ENCODE measurements at places on chromosomes 16 and 17.

DNA sequence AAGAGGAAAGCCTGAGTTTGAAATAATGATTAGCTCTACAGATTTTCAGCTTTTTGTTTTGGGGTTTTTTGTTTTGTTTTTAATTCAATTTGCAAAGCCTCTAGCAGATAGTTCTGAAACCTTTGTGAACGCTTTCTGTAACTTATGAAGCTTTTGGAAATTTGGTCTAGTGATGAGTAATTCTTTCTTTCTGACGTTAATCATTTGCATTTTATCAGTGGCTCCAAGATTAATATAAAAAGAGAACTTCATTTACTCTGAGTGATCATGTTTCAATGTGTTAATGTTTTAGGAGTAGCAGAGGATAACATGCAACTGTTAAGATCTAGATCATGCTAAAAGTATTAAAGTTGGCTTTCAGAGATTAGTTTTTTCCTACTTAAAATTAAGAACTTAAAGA is 160.3 kb upstream of the TBX2 start:
- DNase-seq: no peak

GRCh38 chr17:35521150-35521549 is 16.3 kb downstream of the SLFN12L start:
- DNase-seq: no peak

GRCh38 chr17:29136998-29137730 is 43.0 kb downstream of the MYO18A start:
- DNase-seq: no peak

DNA sequence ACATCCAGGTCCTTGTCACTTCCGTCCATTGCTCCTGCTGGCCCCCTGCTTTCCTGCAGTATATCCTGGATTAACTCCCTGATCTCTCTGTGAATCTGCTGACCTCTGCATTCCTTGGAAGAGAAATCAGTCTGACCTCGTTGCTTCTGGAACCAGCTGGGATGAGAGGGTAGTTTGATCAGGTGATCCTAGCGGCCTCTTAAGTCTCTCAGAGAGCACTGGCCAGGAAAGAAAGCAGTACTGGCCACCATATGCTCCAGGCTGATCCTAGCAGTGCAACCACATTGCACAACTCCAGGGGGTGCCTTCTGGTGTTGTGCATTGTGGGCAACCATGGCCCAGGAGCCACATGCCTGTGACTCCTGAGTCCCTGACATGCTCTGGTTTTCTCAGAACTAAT is 79.2 kb downstream of the ARHGAP23 start:
- no peak for DNase-seq

GRCh38 chr16:4465977-4466779 is 8.2 kb downstream of the NMRAL1 start:
- peak; percentile 74 for DNase-seq

GRCh38 chr17:40283662-40284061 is 4.0 kb upstream of the CDC6 start:
- DNase-seq: no peak

- DNase-seq: no peak
These were observed 548.9 kb upstream of the CDH8 start for GRCh38 chr16:62585041-62585545.

GRCh38 chr16:54878301-54878700 is 52.4 kb upstream of the IRX5 start:
- no peak for DNase-seq

DNA sequence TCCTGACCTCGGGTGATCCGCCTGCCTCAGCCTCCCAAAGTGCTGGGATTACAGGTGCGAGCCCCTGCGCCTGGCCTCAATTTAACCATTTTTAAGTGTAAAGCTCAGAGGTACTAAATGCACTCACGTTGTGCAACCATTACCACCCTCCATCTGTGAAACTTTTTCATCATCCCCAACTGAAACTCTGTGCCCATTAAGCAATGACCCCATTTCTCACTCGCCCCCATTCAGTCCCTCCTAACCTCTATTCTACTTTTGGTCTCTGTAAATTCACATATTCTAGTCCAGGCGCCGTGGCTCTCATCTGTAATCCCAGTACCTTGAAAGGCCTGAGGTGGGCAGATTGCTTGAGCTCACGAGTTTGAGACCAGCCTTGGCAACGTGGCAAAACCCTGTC is 8.3 kb upstream of the SPNS3 start:
- no peak for DNase-seq

DNA sequence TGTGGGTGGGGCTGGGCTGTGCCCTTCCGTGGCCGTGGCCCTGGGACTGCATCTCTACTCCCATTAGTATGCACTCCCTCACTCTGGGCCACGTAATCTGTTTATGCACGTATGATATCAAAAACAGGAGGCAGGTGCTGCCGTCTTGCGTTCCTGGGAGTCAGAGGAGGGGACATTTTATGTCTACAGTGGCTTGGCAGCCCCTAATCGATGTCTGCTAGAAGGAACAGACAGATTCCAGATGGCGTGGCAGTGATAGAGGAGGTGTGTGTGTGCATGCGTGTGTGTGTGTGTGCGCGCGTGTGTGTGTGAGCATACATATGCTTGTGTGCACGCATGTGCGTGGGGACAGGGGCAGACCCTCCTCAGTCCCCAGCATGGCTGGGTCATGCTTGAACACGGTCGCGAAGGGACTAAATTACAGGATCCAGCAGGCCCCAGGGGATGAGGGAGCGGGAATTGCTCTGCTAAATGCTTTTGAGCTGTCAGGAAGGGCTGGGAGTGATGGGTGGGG is 44.7 kb downstream of the SREBF1 start:
- no peak for DNase-seq

- DNase-seq: no peak
These were observed 98.3 kb downstream of the CMIP start for GRCh38 chr16:81542609-81543570.

DNA sequence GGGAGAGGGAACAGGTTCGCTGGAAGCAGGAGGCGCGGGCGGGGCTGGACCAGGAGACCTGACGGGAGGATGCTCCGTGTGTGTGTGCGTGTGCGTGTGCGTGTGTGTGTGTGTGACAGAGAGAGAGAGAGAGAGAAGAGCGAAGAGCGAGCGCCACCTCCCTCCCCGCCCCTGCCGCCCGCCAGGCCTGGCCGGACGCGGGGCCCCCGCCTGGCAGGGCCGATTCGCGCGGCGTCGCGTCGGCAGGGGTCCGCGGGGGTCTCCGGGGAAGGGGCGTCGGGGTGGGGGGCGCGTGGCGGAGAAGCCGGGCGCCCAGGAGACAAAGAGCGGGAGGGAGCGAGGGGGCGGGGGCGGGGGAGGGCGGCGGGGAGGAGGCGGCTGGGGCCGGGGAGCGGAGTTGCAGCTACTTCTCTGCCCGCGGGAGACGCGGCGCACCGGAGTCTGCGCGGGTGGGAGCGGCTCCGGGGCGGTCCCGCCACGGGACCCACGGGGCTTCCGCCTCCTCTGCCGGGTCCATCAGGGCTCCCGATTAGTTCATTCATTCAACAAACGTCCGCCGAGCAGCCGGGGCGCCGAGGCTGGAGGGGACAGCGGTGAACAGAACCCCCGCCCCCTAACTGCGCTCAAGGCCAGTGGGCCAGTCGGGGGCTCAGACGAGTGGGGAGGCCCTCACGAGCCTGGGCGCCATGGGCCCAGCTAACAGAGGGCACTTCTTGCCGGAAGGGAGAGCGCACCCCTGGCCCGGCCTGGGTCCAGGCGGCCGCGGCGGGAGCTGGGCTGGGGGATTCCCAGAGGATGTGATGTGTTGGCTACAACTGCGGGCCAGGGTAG is at the start of gene SAMD14:
Gene SAMD14, minus strand, starts transcription at position 433 of the 831 bp plus-strand sequence. CDS start 5,201 bp downstream, outside the sequence.
- peak; percentile 60 for DNase-seq

GRCh38 chr17:74052993-74053711 is 150.3 kb upstream of the RPL38 start:
- no peak for DNase-seq

GRCh38 chr16:7615565-7615964 is 282.9 kb downstream of the RBFOX1 start:
- no peak for DNase-seq

- DNase-seq: no peak
These were observed 48.6 kb downstream of the ABCA8 start for GRCh38 chr17:68906638-68907037.

DNA sequence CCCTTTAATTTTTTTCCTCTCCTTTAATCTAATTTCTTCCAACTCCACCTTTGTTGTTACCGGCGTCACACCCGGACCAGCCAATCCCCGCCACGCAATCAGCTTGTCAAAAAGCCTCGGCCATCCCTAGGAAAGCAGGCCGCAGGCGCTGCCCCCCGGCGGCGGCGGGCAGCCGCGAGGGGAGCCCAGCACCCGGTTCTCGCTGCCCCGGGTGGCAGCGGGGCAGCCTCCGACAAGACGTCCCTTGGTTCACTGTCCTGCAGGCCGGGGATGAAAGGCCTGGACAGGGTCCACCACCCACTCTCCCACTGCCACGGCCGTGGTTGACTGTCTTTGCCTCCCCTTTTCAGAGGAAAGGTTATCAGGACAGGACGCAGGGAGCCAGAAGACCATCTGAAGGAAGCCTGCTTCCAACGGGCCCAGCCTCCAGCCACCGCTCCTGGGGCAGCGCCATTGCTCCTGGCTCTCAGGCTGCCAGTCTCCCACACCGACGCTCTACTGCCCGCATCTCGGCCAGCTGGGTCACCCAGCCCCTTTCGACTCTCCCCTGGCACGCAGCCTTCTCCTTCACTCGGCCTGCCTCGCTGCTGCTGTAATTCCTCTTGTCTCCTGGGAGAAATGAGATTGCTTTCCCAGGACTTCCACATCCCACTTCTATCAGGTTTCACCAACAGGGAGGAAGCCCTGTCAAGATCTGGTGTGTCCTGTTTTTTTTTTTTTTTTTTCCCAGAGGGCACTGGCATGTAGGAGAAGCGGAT is 2.8 kb upstream of the UBTF start:
- DNase-seq: peak; percentile 59

- DNase-seq: no peak
These were observed 16.8 kb upstream of the TRPV2 start for GRCh38 chr17:16398270-16399267.

Data from CD4-positive, alpha-beta T cell treated with Interleukin-15 for 1 hour (primary cell).